ENCODE measurements at places on chromosomes 6 and 20.
A peak's percentile ranks its signal among the peaks of the same experiment; 100 is the strongest.

DNA sequence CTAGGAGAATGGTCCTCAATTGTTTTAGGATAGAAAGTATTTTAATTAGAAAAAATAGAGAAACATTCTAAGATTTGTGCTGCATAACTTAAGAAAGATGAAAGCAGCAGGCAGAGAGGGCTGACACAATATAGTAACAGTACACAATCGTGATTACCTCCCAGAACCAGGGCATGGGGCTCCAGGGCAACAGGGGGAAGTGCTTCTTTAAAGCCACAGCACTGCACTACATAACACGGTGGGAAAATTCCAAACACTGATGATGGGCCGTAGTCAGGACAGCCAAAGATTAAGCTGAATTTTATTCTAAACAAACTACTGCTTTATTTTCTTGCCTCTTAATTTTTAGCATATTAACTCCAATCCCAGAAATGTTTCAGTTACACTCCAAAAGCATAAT is 14.4 kb downstream of the EXOC2 start:
- DNase-seq = no peak

- DNase-seq = no peak
Observed at GRCh38 chr20:8301655-8302054, 169.6 kb downstream of the PLCB1 start.

- no peak for DNase-seq
Observed at GRCh38 chr20:21546355-21546754, 32.5 kb upstream of the NKX2-2 start.

DNA sequence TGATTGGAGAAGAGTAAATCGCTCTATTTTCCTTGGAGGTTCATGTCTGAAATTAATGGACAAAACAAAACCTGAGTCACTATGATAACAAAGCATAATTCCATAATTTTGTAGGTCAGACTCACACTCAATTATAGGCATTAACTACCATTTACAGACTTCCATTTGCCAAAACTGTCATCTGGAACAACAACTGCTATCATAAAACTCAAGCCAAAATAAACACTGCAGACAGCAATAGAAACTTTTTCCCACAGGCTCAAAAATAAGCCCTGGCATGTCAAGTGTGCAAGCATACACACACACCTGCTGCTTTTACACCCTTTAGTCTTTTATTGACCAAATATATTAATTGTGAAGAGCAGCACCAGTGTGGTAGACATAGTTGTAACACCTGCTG is 7.1 kb downstream of the MRPS10 start:
- no peak for DNase-seq

DNA sequence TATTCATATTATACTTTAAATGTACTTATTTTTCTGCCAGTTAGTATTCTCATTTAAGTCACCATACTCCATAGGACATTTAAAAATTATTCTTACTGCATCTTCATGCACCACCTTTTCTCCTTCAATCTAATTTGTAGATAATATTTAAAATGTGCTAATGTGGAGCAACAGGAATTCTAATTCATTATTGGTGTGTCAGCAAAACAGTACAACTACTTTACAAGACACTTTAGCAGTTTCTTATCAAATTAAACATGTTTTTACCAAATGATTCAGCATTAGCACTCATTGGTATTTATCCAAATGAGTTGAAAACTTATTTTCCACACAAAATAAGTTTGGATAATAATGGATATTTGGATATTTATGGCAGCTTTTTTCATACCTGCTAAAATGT is 1041.8 kb upstream of the ADGRB3 start:
- DNase-seq = no peak

- DNase-seq = no peak
Observed at GRCh38 chr20:39799366-39799965, 837.3 kb downstream of the DHX35 start.

DNA sequence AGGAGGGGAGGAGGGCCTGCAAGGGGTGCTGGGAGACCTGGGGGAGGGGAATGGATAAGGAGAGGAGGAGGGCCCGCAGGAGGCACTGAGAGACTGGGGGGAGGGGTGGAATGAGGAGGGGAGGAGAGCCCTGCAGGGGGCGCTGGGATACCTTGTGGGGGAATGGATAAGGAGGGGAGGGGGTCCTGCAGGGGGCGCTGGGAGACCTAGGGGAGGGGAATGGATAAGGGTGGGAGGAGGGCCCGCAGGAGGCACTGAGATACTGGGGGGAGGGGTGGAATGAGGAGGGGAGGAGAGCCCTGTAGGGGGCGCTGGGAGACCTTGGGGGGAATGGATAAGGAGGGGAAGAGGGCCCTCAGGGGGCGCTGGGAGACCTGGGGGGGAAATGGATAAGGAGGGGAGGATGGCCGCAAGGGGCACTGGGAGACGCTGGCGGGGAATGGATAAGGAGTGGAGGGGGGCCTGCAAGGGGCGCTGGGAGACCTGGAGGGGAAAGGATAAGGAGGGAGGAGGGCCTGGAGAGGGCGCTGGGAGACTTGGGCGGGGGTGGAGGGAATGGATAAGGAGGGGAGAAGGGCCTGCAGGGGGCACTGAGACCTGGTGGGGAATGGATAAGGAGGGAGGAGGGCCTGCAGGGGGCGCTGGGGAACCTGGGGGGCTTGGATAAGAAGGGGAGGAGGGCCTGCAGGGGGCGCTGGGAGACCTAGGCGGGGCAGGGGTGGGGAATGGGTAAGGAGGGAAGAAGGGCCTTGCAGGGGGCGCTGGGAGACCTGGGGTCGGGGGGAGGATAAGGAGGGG is 1.3 kb upstream of the CTCFL start:
- DNase-seq = no peak

GRCh38 chr6:21438237-21438985 is 155.1 kb upstream of the SOX4 start:
- peak; percentile 68 for DNase-seq

- no peak for DNase-seq
Observed at GRCh38 chr20:11182720-11183119, 508.9 kb upstream of the JAG1 start.

DNA sequence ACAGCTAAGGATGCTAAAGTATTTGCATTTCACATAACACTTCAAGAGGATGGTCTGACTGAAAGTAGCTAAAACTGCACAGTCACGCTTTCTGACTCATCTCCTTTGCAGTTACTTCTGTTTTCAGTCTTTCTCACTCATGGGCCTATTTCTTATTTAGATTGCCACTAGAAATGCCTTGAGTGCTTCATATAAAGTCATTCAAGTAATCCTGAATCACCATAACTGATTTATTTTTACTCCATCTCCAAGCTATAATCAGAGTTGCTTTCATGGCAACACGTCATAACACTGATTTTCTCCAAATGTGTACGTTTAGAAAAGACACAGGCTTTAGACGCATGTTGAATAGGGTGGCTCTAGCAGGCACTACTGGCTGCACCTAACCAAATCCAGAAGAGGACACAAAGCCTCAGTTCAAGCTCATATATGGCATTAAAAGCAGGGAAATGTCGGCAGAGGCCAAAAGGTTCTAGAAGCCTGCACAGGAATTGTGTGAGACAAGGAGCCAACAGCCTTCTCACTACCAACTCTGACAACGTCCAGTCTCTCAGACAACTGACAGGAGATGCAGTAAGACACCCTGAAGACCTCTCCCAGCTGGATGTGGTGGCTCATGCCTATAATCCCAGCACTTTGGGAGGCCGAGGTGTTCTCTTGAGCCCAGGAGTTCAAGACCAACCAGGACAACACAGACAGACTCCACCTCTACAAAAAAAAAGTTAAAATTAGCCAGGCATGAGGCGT is 64.1 kb upstream of the BEND6 start:
- DNase-seq = peak; percentile 63

DNA sequence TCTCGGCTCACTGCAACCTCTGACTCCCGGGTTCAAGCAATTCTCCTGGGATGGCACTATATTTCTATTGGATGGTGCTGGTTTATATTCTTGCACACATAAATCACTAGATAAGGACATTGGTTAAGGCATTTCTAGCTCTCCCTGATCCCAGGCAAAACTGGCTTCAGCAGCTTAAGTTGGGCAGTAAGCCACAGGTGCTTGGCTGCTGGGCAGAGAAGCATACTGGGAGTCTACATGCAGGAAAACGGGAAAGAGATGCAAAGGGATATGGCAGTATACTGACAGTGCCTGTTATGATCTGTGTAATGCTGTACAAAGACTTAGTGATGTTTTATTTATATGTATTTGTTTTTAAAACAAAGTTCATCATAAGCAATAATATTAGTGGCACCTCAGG is 33.3 kb upstream of the ZFP64 start:
- DNase-seq = no peak

DNA sequence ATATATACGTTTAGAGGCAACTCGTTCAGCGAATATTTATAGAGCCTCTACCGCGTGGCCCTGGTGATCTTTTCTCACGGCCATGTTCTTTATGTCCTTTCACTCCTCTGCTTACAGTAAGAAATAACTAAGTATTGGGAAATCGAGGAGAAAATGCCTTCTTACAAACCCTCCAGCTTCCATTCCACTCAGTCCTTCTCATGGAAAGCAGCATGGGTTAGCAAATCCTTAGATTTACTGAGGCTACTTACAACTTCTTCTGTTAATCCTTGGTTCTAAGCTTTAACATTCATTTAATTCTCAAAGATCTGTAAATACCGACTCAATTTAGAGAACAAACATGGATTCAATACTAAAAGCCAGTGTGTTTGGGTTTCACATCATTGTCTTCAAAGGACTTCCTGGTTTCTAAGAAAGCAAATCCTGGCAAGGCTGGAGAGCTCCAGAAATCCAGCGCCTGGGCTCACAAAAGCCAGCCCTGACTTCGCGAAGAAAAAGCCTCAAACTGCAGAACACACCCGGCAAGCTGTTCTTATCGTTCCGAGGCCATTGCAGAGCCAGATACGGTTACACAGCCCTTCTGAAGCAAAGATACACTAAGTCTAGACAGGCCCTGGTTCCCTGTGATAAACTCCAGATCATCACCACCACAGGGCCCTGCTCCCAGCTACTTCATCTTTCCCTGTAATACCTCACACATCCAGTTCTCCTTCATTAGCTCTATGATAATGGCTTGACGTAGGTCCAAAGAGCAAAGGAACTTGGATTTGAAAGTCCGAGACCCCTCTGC is 19.2 kb downstream of the AGPAT4 start:
- no peak for DNase-seq

- DNase-seq = no peak
Observed at GRCh38 chr6:168364793-168365421, 45.3 kb upstream of the DACT2 start.

DNA sequence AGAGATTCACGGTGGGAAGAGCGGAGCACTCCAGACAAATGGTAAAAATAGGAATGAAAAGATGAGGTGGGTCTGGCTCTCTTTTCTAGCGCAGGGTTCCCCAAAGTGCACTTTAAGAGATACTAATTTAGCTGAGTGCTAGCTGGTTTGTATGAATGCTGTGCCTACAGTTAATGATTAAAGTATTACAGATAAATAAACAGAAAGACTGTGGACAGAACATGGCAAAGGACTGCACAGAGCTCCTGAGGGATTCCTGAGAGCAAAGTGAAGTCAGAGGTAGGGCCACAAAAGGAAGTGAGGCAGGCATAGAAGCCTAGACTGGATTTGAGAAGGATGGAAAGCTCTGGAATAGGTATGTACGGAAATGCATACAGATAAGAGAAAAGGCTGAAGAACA is 114.5 kb downstream of the INSM1 start:
- no peak for DNase-seq

GRCh38 chr6:11748591-11749210 is 29.9 kb downstream of the ADTRP start:
- DNase-seq = peak; percentile 45

DNA sequence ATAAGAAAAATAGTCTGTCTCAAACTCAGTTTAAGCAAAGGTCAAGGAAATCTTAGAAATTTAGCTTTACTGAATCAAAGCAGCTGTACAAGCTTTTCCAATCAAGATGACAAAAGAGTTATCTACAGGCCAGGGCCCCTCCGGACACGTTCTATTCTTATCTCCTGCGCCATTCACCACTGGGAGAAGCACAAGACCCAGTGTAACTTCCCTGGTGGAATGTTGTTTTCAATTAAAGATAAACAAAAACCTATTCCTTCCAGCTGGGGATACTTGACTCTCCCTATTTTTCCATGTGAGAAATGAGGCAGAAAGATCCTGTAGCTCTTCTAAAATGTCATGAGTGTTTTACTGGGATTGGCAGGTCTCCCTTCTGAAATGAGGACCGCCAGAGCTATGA is 123.3 kb downstream of the TBX18 start:
- no peak for DNase-seq

DNA sequence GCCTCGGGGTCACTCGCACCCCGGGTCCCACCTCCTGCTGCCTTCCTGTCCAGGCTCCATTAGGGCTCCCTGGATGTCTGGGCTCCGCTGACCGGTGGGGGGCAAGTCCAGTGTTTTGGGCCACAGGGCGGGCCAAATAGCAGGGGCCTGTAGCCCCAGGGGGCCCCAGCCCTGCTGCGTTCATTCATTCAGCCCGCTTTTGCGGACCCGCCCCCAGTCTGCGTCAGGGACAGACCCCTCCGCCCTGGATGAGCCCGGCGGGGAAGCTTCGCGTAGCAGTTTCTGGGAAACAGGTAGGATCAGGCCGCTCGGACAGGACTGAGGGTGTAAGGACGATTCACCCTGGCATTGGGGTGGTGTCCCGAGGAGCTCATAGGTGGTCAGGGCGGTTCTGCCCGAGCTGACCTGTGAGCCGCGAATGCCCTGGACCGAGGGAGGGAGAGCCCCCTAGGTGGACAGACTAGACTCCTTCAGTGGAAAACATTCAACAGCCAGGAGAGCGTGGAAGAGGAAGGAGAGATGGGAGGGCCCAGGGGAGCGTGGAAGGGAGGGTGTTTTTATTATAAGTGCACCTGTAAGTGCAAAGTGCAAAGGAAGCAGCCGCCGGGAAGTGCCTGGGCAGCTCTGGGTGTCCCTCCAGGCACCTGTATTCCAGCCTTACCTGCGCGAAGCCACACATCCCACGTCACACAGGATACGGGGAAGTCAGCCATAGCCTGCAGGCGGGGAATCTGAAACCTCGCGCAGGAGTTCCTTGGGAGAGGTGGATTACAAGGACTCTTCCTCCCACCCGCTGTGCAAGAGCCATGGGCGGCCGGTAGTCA is 662 bp downstream of the ENTPD6 start:
- no peak for DNase-seq

DNA sequence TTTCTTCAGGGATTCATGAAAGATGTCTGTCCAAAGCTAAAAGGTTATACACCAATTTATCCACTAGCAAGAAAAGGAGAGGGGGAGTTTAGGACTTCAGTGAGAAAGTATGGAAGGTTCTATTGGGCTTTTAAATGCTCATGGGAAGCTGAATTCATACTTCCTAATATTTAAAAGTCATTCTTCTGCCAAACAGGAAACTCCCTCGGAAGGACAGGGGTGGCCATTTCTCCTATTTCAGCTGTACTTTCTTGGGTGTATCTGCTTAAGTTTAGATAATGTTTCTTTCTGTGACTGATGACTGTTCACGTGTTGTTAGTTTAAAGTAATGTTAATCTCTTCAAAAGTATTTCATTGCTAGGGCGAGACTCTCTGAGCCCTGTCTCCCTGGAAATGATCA is 80.5 kb upstream of the IFNGR1 start:
- no peak for DNase-seq

All from RKO (cell line).